AG09319 (cell line): ENCODE measurements at places on chromosomes 3 and 15.

DNA sequence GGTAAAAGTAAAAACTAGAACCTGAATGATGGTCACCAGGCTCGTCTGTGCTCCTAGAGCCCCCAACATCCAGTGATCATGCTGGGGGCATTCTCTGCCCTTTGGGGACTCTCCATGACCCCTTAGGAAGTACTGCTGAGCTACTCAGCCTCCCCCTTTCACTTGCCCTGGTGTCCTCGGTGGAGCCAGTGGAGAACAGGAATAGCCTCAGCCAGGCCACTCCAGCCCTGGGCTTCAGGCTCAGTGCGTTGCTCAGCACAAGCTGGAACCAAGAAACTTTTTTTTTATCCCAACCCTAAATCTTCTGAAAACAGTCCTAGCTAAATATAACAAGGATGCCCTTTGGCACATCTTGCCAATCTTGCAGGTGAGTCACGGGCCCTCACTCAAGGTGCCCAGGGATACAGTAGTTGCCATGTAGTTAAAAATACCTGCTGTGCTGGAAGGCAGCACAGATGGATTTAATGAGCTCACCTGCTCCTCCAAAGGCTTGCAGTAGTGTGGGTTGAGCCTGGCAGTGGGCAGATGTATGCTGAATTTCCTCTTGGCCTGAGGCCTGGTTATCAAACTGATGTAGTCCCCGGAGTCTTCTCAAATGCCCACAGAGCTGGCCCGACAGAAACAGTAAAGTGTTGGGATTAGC, 46.9 kb upstream of the TMEM158 start:
- DNase-seq: no peak

GRCh38 chr3:131795390-131796090, 239.3 kb downstream of the CPNE4 start:
- DNase-seq: no peak

- DNase-seq: no peak
Measured at GRCh38 chr3:127680798-127681221, 8.1 kb downstream of the ABTB1 start.

DNA sequence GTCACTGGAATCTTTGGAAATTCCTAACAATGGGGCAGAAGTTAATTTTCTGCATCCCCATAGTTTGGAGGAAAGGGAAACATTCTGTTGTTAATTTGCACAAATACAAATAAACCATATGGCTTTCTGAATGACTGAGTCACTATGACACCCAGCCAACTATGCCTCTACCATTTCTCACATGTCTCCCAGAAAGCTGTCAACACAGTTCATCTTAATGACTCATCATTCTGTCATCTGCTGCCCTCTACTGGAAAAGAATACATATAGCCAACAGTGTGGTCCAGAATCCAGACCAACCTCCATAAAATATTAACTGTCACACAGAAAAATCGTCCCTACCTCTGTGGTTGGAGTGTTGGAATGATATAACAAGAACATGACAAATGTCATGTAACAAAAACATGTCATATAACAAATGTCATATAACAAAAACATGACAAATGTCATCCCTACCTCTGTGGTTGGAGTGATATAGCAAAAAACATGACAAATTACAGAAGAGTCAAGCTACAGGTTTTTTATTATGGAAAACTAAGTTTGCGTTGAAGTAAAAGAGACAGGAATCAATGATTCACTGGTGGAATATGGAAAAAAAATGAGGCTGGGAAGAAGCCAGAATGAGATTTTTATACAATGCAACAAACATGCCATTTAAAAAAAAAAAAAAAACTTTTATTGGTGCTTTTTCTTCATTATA, 47.7 kb upstream of the GYG1 start:
- DNase-seq: peak; percentile 89

DNA sequence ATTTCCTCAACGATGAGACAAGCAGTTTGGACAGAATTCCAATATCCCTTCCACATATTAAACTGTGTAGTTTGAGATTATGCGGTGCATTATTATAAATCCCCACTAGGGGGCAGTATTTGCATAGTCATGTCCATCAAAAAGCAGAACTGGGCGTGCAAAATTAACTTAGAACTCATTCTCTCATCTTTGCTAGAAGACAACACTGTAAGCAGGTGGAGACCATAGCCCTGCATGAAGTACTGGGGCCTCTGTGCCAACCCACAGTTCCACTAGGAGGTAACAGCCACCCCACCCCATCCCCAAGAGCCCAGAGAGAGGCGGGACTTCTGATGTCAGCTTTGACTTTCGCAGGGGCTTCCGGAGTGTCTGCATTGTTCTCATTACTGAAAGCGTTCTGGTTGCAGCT, 106.6 kb upstream of the TMC3 start:
- DNase-seq: peak; percentile 29

DNA sequence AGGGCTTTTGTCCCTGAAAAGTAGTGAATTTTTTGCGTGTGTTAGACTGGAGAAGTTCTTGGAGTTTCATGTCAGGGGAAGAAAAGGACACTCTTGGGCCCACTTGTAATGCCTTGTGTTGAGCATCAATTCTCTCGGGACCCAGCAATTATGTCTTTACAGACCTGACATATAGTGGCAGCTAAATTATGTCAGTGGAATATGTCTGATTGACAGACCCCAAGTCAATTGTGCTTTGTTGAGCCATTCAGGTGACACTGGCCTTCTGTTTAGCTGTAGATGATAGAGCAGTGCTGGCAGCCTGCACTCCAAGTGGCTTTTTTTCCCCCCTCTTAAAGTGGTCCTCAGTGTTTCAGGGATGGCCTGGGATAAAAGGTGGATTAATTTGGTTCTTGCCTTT, 112.1 kb upstream of the AGBL1 start:
- no peak for DNase-seq

- no peak for DNase-seq
Measured at GRCh38 chr3:98730886-98731537, 32.1 kb upstream of the ST3GAL6 start.

DNA sequence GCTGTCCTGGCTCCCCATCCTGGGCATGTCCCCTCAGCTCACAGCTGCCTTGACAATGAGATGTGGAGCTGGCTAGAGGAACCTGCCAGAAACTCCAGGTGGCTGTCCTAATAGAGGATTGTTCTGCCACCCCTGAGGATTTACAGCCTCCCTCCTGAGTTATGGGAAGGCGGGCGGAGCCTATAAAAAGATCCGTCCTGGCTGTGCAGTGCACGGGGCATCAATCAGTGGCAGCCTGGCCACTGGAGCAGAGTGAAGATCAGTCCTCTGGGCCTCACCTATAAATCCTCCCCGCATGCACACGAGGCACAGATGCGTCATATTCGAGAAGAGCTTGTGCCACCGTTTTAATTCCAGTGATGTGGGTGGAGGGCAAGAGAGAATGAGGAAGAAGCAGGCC, 90.0 kb downstream of the MEGF11 start:
- no peak for DNase-seq

GRCh38 chr15:68578980-68579935, at the start of gene CORO2B:
CORO2B (plus strand) TSS chr15:68578993; CDS start chr15:68579263, 270 bp downstream.
- DNase-seq: no peak
